ENCODE measurements at places on chromosomes 4 and X.

DNA sequence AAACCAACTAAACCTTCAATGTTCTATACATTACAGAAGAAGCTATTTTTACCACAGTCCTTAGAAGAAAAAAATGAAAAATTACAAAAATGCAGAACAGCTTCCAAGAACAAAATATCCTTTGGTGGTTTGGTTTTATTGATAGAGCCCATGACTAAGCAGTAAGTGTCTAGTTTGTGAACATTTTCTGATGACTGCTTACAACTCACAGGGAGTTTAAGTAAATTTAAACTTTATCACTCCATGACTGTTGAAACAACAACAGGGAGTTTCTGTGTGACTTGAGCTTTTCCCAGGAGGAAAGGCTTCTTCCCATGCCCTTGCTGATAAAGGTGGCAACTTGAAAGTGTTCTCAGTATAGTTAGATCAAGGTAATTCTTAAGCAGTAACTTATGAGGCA, 2.9 kb downstream of the PF4 start:
- no peak for DNase-seq

DNA sequence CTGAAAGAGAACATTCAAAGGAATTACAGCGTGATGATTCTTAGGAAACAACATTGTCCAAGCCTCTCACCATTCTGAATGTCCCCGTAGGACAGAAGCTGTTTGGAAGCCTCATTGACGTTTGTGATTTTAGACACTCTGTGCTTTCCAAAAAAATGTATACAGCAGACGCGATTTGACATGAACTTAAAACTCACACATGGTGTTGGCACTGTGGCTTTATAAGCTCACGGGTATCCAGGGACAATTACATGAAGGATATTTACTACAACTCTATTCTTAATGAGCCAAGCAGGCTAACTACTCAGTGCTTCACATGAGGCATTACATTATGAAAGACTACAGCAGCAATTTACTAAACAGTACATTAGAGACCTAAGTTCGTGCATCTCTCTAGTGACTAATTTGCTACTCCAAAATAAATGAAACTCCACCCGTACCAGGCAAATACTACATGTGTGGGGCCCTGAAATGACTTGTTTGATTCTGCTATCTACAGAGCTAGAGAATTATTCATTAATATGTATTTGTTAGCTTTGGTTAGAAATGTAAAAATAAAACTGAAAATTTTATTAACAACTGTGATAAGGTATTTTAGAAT, 620.7 kb downstream of the SPRY1 start:
- DNase-seq: no peak

GRCh38 chr4:134078230-134078914, 123.2 kb downstream of the PABPC4L start:
- no peak for DNase-seq

- DNase-seq: peak; percentile 67
These were observed 127.2 kb downstream of the CHRNA9 start for GRCh38 chr4:40462326-40462725.

DNA sequence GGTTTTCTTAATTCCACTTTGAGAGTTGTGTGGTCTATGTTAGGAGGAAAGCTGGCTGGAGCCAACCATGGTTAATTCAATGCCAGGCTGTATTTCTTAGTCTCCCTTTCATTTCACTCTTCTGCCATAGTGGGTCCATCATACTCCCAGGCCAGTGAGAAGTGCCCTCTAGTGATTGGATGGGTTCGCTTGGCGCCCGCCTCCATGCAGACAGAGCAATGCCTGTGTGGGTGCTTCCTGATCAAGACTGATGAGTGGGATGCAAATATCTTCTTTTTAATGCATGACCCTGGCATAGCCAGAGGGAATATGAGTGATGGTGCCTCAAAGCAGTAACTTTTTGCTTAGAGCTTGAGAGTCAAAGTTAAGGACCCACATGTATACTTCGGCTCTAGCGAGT, 6.4 kb downstream of the BMX start:
- no peak for DNase-seq

DNA sequence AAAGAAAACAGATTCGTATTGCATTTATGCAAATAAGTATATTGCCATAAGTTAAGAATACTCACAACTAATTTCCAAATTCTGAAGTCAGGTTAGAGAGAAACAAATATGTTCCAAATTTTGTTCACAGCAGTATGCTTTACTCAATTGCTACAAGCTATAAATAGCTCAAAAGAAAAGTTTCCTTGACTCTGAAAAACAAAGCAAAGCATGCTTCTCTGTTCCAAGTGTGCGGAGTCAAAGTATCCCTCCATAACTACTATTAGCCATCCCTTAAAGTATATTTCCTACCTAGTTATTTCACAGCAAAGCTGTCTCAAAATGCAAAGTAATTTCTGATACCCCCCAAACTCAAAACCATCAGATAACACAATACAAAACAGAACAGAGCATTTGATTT, 47.3 kb downstream of the MGST2 start:
- DNase-seq: no peak

- DNase-seq: no peak
These were observed 139.7 kb downstream of the PACRGL start for GRCh38 chr4:20839957-20840356.

DNA sequence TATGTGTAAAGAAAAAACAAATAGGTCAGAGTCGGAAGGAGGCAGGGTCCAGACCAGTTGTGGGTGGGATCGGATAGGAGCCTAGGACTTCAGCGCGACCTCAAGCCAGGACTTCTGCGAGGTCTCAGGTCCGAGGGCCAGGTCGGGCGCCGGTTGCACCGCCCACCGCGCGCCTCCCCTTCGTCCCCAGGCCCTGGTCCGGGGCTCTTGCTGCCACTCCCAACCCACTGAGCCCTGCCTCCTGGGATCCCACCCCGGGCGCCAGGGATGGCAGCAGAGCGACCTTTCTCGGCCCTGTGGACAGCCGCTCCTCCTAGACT, 12.3 kb downstream of the PITX2 start:
- no peak for DNase-seq

DNA sequence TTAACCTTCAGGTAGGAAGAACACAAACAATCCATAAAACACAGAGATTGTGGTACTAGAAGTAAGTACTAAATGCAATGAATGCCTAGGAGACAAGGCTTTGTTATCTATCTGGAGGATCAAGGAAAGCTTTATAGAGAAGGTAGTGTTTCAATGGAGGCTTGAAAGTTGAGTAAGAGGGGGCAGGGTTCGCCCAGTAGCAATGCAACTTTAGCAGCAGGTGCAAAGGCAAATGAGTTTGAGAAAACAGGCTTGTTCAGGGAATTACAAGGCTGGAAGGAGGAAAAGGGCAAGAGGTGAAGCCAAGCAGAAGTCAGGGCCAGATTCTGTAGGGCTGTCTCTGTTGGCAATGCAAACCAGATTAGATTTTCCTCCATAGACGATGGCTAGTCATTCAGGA, 35.5 kb upstream of the AMELX start:
- DNase-seq: no peak

DNA sequence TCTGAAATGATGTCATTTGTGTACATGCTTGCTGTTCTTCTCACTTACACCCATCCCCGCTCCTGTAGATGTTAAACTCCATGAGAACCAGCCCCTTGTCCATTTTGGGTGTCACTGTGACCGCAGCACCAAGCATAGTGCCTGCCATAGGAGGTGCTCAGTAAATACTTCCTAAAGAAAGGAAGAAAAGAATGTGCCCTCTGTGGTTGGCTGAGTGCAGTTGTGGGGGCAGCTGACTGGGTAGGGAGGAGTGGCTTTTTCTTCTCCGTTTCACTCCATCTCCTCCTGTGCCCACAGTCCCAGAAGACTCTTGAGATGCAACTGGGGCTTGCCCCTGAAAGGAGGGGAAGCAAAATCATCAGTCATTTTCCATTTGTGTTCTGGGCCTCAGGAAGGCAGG, 25.5 kb downstream of the PHEX start:
- no peak for DNase-seq

GRCh38 chr4:97589481-97590196, 553.6 kb downstream of the STPG2 start:
- DNase-seq: no peak

- no peak for DNase-seq
These were observed 1044.2 kb upstream of the FTHL17 start for GRCh38 chrX:32116047-32116446.

DNA sequence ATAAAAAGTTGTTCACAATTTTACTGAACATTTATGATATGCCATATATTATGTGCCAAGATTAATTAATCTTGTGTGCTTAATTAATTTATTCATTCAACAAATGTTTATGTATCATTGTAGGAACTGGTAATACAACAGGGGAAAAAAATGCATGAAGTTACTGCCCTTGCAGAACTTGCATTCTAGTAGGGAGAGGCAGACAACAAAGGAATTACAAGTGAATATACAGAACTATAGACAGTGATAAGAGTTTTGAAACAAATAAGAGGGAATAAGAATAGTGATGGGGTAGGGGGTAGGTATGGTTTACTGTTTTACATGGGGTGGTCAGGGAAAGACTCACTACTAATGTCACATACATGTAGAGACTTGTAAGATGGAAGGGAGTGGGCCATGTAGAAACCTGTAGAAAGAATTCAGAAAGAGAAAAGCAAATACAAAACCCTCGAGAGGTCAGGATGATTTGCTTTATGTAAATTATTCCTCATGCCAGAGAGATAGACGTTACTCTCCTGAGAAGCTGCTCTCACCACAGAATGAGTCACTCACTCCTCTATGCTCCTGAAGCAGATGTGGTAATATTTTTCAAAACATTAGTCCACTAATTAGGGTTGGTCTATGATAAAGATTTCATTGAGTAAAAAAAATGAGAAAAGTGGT, 855.0 kb upstream of the GRID2 start:
- DNase-seq: no peak

DNA sequence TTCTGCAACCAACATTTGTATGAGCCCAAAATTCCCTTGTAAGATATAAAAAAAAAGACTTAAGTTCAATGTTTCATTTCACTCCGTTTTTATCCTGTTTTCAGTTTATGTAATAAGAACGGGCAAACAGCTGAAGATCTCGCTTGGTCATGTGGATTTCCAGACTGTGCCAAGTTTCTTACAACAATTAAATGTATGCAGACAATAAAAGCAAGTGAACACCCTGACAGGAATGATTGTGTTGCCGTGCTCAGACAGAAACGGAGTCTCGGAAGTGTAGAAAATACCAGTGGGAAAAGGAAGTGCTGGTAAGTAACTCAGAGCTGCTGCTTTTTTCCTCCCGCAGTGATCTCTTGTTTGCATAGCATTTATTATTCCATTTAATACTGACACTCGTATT, 2.8 kb downstream of the ANKRD37 start:
- no peak for DNase-seq

GRCh38 chr4:6011271-6011671, 7.0 kb downstream of the C4orf50 start:
- DNase-seq: no peak

DNA sequence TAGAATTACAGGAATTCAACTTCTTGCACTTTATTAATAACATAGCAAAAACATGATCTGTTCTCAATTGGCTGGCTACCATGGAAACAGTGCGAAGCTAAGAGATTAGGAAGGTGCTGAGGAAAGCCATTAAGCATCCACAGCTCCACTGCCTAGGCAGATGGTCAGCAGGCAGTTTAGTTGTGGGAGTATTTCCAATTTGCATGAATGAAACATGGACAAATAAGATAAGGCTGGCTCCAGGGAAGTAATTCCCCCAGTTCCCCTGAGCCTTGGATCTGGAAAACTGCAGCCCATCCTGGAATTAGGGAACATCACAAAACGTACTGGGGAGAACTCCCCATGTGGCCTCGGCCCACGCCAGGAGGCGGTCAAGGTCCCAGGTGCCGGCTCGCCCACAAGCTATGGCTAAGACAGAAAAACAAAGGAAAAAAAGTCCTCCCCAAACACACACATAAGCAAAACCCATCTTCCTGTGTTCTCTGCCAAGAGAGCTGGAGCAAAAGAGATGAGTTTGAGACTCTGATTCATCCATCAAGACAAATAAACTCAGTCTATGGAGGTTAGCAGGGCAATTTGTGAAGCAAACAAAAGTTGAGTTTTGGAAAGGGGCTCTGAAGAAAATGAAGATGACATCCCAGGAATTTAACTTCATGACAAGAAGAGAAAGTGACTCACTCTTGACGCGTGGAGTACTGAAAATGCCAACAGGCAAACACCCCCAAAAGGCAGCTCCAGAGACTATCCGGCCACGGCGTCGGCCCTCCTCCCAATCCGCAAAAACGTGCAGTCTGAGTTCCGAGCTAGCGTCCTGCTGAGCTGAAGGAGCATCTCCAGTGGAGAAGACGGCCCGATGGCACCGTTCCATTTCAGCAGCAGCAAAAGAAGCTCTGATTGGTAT, 45.1 kb downstream of the IGFBP7 start:
- no peak for DNase-seq

DNA sequence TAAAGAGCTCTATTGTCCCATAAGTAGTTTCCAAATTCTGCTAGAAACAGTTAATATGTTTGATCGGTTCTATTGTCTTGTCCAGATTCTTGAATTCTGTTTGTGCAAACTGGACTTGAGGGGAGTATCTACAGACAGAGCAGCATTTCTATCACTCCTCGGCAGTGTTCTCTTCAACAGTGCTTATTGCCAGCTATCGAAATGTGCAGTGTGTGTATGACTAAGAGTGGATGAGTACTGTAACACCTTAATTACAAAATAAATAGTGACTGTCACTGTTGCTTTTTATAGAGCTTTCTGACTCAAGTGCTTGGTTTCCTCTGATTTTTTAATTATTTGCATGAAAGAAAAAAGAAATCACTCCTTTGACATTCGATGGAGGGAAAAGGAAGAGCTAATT, 274.6 kb downstream of the RPA4 start:
- no peak for DNase-seq

GRCh38 chr4:1789552-1789951, 3.5 kb upstream of the FGFR3 start:
- no peak for DNase-seq

GRCh38 chr4:186366326-186366725, 100.3 kb downstream of the F11 start:
- no peak for DNase-seq

DNA sequence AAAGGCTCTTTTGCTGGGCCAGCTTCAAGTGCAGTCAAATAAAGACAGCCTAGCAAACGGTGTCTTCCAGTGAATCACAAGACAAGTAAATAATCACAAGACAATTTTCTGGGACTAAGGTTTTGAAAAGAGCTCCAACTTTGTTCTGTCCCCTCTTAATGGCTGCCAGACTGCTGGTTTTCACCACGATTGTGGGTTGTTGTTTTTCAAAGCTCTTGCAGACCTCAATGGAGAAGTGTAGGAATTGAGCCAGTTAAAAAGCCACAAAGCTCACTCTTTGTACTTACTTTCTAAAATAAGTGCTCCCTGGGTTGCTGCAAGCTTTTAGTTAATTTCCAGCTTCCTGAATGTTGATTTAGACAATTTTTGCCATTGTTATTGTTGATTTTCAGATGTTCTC, 405.8 kb upstream of the HTR2C start:
- no peak for DNase-seq

GRCh38 chr4:109723110-109723509, 6.8 kb downstream of the PLA2G12A start:
- DNase-seq: no peak

GRCh38 chr4:151679231-151679630, 81.6 kb downstream of the GATB start:
- no peak for DNase-seq

- no peak for DNase-seq
These were observed 1337.5 kb downstream of the FSTL5 start for GRCh38 chr4:160826339-160826679.

Measured in activated naive CD4-positive, alpha-beta T cell treated with anti-CD3 and anti-CD28 coated beads for 36 hours (primary cell).